ENCODE measurements at places on chromosomes 1 and 21.

GRCh38 chr1:94612525-94613204 is 71.1 kb upstream of the F3 start:
- DNase-seq = no peak

DNA sequence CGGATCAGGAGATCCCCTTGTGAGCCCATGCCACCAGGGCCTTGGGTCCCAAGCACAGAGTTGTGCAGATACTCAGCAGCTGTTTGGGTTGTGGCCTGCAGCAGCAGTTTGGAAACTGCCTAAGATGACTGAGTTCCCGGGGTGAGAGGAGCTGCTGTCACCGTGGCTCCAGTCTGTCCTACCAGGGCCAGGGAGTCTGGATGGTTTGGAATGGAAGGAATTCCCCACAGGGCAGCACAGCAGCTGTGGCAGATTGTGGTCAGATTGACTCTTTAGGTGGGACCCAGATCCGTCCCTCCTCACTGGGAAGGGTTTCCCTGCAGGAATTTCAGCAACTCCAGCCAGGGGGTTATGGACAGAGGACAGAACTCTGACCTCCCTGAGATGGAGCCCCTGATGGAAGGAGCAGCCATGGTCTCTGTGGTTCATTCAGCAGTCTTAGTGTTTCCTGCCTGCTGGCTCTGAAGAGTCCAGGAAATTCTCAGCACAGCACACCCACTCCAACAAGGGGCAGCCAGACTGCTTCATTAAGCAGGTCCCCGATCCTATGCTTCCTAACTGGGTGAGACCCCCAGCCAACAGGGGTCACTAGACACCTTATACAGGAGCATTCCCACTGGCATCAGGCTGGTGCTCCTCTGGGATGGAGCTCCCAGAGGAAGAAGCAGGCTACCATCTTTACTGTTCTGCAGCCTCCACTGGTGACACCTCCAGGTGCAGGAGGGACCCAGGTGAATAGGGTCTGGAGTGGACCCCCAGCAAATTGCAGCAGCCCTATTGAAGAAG is 51.5 kb upstream of the TNFSF4 start:
- no peak for DNase-seq

GRCh38 chr1:29431138-29431537 is 194.8 kb downstream of the PTPRU start:
- DNase-seq = no peak

DNA sequence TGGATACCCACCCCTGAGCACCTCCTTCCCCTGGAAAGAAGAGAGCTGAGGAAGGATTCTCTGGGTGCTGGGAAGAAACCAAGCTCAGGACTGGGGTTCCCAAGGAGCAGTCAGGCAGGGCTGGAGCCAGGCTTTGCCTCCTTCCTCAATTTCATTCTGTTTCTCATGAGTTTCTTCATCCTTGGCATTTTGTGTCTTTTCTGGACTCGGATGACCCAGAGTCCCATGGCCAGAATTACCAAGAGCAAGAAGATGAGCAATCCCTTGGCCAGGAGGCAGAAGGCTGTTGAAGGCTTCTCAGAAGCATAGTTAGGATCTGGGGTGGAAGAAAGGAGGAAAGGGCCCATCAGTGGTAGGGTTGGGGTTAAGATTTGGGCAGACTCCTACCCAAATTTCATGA is 2.5 kb downstream of the SLAMF9 start:
- DNase-seq = no peak

GRCh38 chr1:181768211-181768929 is 285.1 kb downstream of the CACNA1E start:
- DNase-seq = no peak

DNA sequence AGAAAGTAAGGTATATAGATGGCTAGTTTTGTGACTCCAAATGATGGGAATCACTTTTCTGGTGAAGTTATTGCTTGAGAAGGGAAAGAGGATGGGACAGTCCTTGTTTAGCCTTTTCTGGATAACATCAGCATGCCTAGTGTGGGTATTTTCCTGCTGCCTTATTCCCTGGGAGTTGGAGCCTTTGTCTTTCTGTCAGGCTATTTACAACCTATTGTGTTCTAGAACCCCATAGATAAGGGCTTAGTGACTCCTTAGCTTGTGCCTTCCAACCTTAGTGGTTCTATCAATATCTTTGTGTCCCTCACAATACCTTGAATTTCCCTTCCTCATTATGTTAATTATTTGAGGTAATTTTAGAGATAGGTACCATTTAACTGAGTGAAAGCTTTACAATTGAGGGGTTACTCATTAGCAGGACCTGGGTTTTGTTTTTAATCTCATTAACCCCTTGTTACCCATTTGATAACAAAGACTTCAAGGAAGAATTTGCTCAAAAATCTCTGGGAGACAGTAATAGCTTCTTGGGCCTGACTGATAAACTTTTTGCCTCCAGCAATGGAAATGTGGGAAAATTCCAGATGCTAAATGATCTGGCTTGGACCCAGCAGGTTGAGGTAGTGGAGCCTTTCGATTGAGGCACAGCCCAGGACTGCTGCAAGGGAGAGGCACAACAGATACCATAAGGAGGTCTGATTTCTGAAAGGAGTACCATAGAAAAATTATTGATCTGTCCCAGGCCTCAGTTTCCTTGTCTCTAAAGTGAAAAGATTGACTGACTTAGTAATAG is 49.0 kb downstream of the CACHD1 start:
- DNase-seq = no peak

- no peak for DNase-seq
Observed at GRCh38 chr1:177526201-177526600, 355.4 kb downstream of the BRINP2 start.

DNA sequence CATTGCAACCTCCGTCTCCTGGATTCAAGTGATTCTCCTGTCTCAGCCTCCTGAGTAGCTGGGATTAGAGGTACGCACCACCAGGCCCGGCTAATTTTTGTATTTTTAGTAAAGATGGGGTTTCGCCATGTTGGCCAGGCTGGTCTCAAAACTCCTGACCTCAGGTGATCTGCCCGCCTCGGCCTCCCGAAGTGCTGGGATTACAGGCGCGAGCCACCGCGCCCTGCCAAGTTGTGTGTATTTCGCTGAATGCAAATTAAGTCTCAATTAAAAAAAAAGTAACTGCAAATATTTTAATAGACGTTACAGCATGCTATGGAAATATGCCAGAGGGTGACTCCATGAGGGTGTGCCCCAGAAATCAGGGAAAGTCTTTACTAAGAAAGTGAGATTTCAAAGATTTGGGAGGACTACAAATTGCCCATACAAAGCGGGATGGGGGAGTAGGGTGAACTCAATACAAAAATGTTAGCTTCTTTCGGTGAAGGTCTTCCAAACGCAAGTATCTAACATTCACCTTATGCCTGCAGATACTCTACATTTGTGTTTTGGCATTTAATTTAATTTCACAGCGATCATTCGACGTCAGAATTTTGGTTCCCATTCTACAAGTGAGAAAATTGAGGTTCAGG is 85.6 kb downstream of the NKAIN1 start:
- no peak for DNase-seq

- no peak for DNase-seq
Observed at GRCh38 chr1:47645151-47645550, 207.3 kb downstream of the FOXD2 start.

DNA sequence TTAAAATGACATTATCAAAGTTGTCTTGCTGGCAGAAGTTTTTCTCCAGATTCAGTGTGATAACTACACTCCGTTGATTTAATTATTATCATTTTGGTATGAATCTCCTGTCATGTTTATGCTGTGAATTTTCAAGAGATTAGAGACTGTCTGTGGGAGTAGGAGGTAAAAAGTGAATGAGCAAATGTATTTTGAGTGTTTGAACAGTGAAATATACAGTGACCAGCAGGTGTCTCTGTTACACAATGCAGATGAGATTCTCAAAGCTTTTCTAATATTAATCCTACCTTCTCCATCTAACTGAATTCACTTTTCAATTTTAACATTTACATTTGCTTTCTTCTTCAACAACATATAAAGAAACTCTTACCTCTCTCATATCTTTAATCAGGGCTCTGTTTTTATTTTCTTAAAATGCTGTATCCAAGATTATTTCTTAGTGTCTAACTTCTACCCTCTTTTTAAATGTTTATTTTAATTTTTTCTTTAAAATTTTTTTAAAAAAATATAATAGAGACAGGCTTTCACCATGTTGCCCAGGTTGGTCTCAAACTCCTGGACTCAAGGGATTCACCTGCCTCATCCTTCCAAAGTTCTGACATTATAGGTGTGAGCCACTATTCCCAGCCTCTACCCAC is 20.9 kb upstream of the HSPA13 start:
- DNase-seq = no peak

DNA sequence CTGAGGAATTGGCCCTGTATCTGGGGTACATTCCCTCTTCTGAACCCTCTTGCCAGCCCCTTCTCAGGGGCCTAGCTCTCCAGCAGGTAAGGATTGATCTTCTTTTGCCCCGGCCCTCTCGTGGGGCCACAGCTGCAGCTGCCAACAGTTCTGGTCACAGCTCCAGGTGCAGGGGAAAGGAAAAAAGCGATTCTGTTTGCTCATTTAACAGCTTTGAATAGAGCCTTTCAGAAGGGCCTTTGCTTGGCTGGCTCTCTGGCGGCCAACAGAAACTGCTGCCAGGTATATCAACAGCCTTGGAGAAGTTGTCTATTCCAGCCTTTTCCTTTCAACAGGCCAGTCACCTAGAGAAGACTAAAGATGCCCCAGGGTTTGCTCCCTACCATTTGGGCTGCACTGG is 16.1 kb upstream of the FMOD start:
- no peak for DNase-seq

DNA sequence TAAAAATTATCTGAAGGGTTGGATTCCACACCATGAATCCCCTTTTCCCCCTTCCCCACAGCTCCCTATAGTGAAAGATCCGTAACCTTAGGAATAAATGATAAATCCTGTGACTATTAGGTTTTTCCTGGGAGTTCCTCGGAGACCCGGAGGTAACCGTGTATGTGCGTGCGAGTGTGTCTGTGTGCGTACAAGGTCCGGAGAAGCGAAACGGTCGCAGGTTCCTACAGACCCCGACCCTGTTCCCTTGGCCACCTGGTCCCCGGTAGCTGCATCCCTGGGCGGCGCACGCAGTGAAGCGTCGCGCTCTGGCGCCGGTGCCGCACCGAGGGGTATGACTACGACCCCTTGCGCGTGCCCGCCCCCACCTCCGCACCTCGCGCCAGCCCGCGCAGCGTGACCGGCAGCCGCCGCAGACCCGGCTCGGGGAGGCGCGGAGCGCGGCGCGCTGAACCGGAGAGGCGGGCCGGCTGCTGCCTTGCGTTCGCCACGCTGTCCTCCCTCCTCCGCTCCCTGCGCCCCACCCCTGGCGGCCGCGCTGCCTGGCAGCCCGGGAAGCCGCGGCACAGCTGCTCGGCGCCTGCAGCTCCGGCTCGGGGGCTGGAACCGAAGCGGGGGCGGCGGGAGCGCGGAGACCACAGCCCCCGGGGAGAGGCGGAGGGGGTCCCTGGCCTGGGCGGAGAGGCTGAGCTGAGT is at the start of gene AK5:
Gene AK5, plus strand, starts transcription at position 529 of the 696 bp plus-strand sequence. CDS start 295 bp downstream, outside the sequence.
- DNase-seq = peak; percentile 71

- no peak for DNase-seq
Observed at GRCh38 chr21:16264319-16264718, 534.5 kb downstream of the USP25 start.

- DNase-seq = no peak
Observed at GRCh38 chr1:66415866-66416265, 118.1 kb upstream of the SGIP1 start.

DNA sequence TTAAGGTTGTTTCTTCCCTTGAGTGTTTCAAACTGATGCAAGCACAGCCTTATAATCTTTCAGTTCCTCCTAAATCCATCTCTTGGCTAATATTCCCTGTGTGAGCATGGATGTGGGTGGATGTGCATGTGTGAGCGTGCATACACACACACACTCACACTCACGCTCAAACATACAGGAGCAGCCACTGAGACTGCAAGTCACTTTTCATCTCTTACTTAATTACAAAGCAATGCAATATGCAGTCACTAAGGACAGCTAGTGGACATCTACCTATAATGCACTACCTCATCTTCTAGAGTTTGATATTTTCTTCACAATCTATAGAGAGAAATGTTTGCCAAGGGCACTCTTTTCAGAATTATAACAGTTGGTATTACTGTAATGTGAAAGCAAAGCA is 1.4 kb downstream of the ESRRG start:
- DNase-seq = no peak

DNA sequence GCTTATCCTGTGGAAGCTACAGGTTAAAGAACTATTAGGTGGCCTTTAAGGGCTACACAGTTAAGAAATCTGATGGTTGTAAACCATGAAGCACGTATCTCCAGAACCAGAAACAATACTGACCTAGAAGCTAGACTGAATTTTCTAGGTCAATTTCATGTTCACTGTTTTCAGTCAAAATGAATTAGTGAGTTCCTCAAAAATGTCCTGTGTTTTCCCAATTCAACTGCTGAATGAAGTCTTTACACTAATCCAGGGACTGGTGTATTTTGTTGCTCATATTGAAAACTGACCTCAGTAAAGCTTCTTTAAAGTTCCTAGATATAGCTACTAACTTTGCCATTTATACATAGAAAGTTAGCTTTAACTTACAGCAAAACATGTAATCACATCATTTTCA is 6.0 kb downstream of the HNRNPU start:
- no peak for DNase-seq

- DNase-seq = no peak
Observed at GRCh38 chr1:7491818-7492173, 279.3 kb upstream of the VAMP3 start.

GRCh38 chr1:16491056-16491675 is 22.9 kb downstream of the RNU1-1 start:
- no peak for DNase-seq

DNA sequence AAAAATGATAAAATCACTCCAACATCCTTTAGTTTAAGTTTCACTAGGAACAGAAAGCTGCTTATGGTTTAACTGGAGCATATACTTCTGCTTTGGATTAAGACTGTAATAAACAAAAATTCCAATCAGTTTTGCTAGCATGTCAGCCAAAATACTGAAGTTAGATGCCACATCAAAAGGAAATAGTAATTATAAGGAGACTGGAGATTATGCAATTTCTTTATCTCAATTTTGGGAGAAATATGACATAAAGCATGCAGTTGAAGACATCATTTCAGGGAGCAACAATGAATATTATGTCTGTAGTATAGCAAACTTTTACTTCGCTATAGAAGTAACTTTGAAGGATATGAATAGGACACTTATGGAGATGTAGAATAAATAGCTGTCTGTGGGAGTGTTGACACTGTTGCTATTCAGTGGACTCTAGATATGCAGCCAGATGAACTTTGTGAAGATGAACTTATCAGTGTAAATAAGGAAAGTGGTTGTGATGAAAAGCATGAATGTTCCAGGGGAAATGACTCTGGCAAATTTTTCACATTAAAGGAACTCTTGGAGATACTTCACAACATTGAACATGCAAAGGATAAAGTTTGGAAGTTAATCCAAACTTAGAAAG is 107.8 kb downstream of the RABGAP1L start:
- DNase-seq = no peak

DNA sequence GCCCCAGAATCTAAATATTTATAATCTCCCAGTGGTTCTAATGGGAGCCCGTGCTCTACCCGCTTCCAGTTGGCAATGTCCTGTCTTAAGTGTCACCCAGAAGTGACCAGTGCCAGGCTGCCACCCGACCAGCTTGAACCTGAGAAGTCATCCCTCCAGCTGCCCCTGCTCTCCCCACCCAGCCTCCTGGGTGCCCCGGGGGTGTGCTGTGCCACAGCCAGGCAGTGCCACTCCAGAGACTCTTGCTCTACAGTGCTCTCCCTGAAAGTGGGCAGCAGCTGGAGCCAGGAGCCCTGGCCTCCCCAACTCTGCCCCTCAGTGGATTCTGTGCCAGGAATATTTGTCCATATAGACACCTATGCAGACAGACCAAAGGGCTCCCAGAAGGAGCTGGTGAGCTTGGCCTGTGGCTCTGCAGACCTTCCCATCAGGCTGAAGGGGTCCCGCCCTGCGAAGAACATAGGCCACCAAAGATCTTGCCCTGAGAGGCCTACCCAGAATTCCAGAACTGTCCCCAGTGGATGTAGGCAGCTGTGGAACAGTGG is 9.0 kb upstream of the EPS8L3 start:
- DNase-seq = no peak
